Skin of body (tissue), 3 donors: ENCODE measurements at places on chromosomes 1 and 21. TPM values are rescaled to one million over a fixed set of nuclear protein-coding genes. Genes with fewer than 3 reads are reported as not detected.

ST3GAL3 gene
- total RNA-seq: 15.7 TPM

TAS1R3 gene
- total RNA-seq: 0.39 TPM

RNU1-2 gene
- 34,682 TPM for total RNA-seq

PRPF38A gene
- total RNA-seq: 17.8 TPM

IGFN1 gene
- 3.6 TPM for total RNA-seq

TMEM269 gene
- 0.10 TPM for total RNA-seq

ADGRL4 gene
- total RNA-seq: 17.8 TPM
